ENCODE measurements at places on chromosomes 7 and 10. TPM values are rescaled to one million over a fixed set of nuclear protein-coding genes. Genes with fewer than 3 reads are reported as not detected.
A peak's percentile ranks its signal among the peaks of the same experiment; 100 is the strongest.

- DNase-seq = no peak
Observed at GRCh38 chr7:964401-965231, 10.1 kb upstream of the ADAP1 start.

Gene RADIL
- 7.6 TPM for polyA plus RNA-seq

Gene SDK1
- 3.3 TPM for polyA plus RNA-seq

Gene ADRB1
- polyA plus RNA-seq = 0.14 TPM

Gene ZNF467
- 0.89 TPM for polyA plus RNA-seq

DNA sequence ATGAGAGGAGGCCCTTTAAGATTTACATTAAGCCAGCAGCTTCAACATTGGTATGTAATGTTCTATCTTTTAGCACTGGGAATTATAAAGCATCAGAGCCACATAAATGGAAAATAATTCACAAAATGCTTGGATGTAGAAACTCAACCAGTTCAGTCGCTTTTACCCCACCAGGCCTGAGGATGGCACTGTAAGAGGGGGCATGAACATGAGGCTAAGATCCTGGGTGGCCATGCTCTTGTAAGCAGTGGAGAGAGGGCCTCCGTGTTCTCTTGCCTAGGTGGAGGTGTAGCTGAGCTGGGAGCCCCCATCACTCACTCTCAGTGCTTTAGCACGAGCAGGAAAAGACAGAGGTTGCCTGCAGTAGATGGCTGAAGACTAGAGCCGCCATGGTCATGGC, 238.8 kb downstream of the FANK1 start:
- no peak for DNase-seq

DNA sequence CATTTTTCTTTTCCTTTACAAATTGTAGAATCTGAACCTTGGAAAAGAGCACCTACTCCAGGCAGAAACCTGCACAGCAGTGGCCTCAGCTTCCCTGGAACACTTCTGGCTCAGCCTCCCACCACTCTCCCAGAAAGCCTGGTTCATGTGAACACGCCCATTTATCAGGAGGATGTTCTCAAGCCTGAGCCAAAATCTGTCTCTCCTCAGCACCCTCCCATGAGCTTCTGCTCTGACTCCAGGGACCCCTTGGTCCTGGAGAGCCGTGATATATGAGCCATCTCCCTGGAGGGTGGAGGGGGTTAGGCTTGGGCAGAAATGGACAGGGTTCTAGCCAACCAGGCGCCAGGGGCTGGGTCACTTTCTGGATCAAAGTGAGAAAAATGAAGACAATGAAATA, 10.1 kb downstream of the GDF2 start:
- DNase-seq = no peak

- no peak for DNase-seq
Observed at GRCh38 chr10:59885430-59886134, 20.8 kb downstream of the CCDC6 start.

DNA sequence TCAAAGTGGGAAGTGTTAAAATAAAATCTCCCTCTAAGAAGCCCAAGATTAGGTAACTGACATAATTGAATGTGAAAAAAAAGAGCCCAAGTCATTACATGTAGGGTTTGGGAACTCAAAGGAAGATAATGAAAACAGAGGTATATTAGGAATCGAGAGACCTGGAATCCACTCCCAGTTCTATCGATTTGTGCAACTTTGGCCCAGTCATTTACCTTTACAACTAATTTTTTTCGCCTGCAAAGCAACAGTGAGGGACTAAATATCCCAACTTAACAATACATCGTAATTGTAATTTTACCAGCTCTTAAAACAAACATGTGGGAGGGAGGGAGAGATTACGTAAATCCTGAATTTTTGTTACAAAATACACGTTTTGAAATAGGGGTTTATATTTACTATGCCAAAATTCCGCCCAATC, 1.4 kb downstream of the MINDY3 start:
- no peak for DNase-seq

GRCh38 chr7:40348126-40348728, 213.4 kb downstream of the SUGCT start:
- DNase-seq = no peak

Gene OAT
- polyA plus RNA-seq = 40.3 TPM

Gene PGAM2
- 2.9 TPM for polyA plus RNA-seq

DNA sequence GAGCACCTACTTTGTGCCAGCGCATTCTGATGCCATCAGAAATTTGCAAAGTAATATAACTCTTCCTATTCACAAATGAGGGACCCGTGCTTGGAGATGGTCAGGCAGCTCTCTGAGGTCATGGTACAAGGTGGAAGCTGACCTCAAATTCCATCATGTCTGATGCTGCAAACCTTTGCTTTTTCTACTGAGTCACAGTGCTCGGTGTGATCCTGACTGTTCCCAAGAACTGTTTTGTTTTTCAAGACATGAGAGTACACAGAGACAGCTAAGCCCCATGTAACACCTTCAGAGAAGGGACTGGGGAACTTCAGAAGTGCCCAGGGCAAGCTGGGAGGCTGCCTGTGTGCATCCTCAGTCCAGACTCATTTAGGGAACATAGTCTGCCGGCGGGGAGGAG, 111.3 kb downstream of the FRMD4A start:
- DNase-seq = no peak

DNA sequence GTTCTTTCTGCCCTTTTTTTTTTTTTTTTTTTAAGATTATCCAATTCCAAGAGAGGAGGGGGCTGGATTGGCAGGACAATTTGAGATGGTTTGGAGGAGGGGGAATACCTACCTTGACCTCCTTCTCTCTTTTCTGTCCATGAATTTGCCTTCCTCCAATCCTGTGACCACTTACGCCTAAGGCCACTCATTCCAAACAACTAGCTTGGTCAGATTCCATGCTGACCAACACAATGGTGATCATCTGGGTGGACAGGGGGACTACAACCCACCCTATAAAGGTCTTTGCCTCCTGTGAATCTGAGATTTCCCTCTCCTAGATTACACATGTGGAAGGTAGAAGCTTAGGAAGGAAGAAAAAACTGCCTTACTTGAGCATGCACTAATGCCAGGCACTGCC, 2.3 kb upstream of the LDB1 start:
- no peak for DNase-seq

GRCh38 chr7:148621563-148621962, 31.0 kb downstream of the C7orf33 start:
- no peak for DNase-seq

Gene DGKI
- polyA plus RNA-seq = 0.22 TPM

DNA sequence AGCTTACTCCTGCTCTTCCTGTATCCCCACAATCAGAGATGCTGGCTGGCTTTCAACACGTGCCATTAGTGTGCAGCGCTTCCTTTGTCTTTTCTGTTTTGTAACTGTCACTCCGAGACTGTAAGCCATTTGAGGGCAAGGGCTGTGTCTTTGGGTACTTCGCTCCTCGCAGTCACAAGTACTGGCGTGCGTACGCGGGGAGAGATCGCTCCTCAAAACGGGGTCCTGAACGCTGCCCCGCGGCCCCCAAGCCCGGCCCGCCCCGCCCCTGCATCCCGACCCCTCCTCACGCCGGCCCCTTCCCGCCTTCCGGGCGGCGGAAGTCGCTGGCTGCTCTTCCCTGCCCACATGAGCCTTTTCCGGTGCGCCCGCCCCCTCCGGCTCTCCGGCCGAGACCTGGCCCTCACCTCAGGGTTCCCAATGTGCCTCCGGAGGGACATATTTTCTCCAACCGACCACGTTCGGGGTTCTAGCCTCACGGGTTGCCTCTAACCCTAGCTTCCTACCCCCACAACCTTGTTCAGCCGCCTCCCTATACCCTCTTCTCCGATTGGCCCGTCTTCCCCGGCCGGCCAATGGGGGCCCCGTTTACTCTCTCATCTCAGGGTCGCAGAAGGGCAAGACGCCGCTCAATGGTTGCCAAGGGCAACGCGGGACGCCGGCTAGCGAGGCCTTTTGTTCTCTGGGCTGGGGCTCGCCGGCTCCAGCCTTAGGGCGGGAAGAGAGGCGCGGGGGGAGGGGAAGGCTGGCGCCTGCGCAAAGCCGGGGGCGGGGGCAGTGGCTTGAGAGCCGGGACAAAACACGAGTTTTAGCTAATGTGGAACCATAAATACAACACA, at the start of gene CEP41:
TSS of gene CEP41 (minus strand) at position 490 of the 839 bp plus-strand sequence. CDS start at position 440, 50 bp downstream.
- peak; percentile 98 for DNase-seq

DNA sequence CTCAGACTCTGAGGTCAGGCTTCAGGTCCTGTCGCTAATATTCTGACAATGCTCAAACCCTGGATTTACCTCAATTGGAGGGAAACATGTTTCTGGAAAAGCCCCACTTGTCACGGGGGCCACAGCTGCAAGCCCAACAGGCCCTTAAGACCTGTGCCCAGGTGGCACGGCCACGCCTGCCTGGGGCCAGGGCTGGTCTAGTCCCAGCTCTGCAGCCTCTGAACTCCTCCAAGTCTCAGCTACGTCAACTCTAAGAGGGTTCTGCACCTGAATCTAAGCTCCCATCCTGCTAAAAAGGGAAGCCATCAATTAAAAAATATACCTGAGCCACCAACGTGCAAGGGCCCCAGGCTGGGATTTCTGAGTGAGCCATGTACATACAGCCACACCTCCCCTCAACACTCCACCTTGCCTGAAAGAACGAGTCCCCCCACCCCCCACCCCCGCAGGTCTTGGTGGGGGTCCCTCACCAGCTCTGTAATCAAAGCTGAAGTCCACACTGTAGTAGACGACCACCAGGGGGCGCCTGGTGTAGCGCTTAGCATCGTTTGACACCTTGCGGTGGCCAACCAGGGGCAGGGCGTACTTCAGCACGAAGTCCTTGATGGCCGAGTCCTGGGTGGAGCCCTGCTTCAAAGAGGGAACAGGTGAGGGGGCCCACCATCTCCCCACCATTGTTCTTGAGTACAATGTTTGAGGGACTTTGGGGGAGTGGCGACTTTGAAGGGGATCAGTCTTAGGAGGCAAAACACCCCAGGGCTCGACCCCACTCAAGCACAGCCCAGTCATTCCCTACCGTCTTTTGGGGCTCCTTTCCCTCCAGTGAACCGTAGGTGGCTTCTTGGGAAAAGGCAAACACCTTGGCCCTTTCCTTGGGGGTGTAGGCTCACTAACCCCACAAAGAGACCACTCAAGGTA, 22.6 kb downstream of the PDIA4 start:
- DNase-seq = peak; percentile 56

DNA sequence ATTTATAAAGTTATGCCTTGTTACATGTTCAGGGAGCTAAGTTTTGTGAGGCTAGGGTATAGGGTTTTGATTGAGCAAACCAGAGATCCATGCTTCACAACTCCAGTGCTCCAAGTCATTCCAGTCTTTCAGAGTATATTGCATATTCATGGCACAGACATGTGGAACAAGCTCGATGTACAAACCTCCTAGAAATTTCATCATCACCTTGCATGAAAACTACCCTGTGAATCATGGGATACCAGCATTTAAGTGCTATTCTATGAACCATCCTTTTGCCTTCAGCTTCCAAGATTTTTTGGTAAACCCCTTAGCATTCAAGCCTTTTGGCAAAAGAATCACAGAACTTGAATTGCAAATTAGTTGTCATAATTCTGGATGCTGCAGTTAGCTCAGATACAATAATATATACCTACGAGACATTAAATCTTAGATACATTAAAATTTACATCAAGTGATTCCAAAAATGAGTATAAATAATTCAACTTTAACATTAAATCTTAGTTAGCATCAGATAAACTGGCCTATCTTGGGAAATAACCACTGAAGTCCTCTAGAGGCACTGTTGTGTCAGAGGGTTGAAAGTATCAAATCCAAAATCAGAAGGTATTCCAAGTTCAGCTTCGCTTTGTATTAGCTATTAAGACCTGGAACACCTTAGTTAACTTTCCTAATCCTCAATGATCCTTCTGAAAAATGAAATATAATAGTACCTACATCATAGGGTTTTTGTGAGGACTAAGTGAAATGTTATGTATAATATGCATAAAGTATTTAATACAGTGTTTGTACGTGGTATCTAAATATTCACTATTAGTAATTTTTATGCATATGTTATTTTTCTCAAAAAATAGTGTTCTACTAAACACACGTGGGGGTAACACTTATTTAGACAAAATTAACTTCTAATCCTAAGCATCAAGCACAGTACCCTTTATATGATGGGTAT, 55.5 kb upstream of the CABCOCO1 start:
- no peak for DNase-seq

- DNase-seq = no peak
Observed at GRCh38 chr7:87797798-87798403, 78.3 kb downstream of the SLC25A40 start.

Data from H1 (cell line).